ENCODE measurements at places on chromosomes 3 and 15.

DNA sequence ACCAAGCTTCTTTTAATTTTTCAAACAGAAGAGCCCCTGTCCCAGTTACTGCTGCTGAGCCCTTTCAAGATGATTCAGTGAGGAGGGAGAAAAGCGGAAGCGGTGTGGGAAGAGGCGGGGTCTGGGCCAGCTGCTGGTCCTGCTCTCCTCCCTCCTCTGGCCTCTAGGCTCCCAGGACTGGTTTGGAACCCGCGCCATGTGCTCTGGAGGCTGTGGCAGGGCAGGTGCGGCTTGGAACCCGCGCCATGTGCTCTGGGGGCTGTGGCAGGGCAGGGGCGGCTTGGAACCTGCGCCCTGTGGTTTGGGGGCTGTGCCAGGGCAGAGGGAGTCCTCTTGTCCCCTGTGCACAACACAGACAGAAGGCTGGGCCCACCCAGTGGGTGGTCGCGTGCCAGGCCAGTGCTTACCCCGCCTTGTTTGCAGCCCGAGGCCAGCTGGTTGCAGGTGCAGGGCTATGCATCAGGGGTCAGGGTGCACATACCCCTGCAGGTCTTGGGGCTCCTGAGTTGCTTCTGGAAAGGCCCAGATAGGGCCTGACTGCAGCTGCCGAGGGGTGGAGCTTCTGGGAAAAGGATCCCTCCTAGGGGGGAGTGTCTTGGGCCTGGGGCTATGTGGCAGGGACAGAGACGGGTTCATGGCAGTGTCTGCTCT is 12.2 kb downstream of the ALG1L2 start:
- H3K4me1 ChIP-seq, result peaks cover 7% of the 10 kb centered on the region
- H3K36me3 ChIP-seq, result no peaks in the 10 kb centered on the region
- H3K27ac ChIP-seq, result no peak overlapping the region
- no peak overlapping the region for H3K4me3 ChIP-seq

GRCh38 chr15:92845126-92845508 is 55.0 kb upstream of the CHD2 start:
- H3K27ac ChIP-seq, result no peak overlapping the region
- H3K27me3 ChIP-seq, result no peaks in the 10 kb centered on the region
- no peaks in the 10 kb centered on the region for H3K36me3 ChIP-seq
- H3K4me1 ChIP-seq, result no peaks in the 10 kb centered on the region
- H3K4me3 ChIP-seq, result no peak overlapping the region

DNA sequence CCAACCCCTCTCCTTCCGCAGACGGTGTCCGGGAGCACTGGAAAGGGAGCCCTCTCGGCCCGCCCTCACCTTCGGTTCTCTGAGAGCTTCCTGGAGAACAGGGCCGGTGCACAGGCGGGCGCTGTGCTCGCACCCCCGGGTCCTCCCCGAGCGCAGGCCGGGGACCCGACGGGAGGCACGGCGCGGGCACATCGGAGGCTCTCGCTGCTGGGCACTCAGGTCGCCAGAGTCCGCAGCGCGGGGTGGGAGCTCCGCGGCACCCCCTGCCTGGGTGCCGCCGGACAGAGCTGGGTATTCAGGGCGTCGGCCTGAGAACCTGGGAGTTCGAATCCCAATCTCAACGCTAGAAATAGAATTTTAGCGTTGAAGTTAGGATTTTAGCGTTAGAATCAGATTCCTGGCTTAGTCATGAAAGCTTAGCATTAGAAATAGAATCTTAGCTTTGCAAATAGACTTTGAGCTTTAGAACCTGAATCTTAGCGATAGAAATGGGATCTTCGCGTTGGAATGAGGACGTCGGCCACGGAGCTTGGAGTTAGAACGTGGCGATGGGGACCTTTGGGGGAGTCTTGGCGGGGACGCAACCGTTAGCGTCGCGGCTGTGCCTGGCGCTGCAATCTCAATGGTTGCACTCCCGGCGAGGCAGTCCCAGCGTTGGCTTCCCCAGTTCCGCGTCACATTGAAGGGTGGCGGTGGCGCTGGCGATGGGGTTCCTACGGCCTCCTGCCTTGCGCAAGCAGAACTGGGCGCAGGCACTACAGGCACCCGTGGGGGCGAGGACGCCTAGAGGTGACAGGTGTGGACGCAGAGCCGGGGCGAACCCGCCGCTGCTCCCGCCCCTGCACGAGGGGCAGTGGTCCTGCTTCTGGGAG is 549 bp downstream of the TRH start:
- no peak for DNase-seq
- peaks cover 23% of the 10 kb centered on the region for H3K27me3 ChIP-seq
- peaks cover 5% of the 10 kb centered on the region for H3K4me1 ChIP-seq
- H3K4me3 ChIP-seq, result peak overlapping the region; percentile 68
- H3K27ac ChIP-seq, result no peak overlapping the region

DNA sequence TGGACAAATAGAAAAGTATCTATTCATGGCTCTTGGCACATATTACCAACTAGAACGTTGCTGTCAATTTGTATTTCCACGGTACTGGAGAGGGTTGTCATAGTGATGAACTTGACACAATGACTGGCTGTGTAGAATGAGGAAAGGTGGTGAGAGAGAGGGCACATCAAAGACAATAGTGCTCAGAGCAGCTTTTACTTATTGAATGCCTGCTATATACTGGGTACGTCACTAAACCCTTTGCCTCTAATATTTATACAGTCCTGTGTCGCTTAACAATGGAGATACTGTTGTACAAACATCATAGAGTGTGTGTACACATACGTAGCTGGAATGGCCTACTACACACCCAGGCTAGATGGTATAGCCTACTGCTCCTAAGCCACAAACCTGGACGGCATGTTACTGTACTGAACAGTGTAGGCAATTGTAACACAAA is 8.3 kb downstream of the TMPRSS7 start:
- peaks cover 36% of the 10 kb centered on the region for H3K4me1 ChIP-seq
- no peak for DNase-seq
- H3K27ac ChIP-seq, result no peak overlapping the region
- no peaks in the 10 kb centered on the region for H3K27me3 ChIP-seq
- no peak overlapping the region for H3K4me3 ChIP-seq

DNA sequence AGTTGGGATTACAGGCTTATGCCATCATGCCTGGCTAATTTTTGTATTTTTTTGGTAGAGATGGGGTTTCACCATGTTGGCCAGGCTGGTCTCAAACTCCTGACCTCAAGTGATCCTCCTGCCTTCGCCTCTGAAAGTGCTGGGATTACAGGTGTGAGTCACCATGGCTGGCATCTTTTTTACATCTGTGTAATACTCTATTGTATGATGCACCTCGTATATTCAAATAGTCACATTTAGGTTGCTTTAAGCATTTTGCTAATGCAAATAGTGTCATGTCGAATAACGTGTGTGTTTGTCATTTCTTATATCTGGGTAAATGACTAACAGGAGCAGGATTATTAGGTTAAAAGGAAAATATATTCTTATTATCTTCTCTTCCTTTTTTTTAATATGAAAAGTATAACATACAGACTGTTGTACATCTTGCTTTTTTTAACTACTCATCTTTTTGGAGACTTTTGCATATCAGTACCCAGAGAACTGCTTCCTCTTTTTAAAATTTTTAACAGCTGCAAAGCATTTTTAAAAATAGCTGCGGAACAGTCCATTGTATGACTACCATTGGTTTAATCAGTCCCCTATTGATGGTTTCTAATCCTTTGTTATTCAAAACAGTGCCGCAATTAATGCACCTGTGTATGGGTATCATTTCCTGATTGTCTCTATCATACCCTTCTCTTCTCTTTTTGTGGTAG is 13.4 kb downstream of the SCAMP5 start:
- no peak overlapping the region for H3K27ac ChIP-seq
- no peaks in the 10 kb centered on the region for H3K4me1 ChIP-seq
- peaks cover 1% of the 10 kb centered on the region for H3K36me3 ChIP-seq
- H3K27me3 ChIP-seq, result no peaks in the 10 kb centered on the region

DNA sequence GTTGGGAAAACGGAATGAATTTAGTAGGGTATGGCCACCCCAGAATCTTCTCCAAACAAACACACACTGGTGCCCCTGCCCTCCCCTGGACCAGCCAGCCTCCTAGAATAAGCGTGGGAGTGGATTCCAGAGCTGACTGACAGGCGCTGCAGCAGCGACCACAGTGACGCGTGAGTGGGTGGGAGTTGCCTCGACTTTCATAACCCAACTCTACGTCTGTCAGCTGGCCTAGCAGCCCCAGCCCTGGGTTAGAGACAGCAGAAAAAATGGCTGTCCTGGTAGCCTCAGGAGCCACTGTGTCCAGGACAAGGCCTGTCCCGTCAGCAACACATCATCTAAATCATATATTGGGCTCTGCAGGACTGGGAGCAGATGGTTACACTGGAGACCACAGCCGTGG is 10.0 kb downstream of the PLA2G4B start:
- DNase-seq, result no peak
- no peak overlapping the region for H3K4me3 ChIP-seq
- H3K36me3 ChIP-seq, result peaks cover 23% of the 10 kb centered on the region
- no peak overlapping the region for H3K27ac ChIP-seq
- H3K4me1 ChIP-seq, result peaks cover 3% of the 10 kb centered on the region
